ENCODE measurements at places on chromosomes 3 and 15.

DNA sequence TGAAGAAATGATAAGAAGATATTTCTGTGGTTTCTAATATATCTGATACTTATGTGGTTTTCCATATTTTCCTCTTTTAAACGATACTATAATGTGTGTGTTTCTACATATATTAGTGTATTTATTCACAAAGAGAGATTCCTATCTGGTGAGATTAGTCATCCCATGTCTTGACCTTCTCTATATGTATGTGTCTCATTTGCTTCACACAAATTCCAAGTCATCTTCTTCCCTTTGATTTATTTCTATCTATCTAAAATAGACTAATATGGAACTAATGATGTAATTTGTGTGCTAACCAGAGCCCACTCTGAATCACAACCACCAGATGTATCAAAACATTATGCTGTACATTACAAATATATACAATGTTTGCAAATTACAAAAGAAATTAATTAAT lies 154.7 kb upstream of the KCNMB2 start:
- no peak for DNase-seq

DNA sequence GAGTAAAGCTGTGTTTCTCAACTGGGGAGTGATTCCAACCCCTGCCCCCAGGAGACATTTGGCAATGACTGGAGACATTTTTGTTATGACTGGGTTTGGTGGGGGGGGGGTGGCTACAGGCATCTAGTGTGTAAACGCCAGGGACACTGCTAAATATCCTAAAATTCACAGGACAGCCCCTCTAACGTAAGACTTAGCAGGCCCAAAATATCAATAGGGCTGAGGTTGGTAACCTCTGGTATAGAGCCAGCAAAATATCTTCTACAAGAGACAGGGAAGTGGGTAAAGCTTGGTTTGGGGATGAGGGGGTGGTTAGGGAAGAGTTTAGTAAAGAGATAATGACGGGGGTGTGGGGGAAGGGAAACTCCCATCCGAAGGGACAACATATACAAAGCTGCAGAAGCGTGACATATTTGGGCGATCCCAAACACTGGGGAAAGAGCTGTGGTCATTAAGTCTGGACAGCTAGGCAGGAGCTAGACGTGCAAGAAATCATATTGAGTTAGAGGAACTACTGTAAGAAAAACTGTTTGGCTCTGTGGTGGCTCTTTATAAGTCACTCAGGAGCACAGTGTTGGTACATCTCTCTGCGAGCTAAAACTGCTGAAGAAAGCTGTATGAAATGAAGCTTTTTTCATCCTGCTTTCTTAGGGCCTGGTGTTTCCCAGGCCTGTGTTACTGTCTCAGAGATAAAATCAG lies 697 bp upstream of the TRIM69 start:
- no peak for DNase-seq

GRCh38 chr15:48582452-48583247 lies 62.9 kb downstream of the FBN1 start:
- no peak for DNase-seq

DNA sequence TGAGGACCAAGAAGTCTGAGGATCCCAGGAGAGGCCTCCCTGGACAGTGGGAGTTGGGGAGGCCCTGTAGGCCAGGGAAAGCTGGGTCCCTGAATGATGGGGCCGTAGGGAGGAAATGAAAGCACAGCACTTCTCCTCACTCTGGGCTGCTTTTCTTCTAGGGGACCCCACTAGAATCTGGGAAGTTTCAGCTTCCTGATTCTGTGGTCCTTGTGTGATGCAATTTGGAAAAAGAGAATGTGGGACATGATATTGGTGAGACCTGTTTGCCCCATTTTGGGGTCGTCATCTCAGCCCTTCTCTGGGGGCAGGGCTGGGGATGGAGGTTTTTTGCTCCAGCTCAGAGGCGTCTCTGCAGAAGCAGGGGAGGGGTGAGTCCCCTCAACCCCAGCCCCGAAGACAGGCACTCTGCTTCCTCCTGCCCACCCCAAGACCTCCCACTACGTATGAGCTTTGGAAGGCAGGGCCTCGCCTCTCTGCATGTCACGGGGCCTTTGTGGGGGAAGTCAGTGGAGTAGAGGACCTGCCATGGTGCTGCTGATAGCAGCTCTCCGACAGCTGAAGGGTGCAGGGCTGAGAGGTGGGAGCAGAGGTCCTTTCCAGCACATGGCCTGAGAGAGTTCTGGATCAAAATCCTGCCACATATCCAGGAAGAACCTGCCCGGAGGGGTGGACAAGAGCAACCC lies 1.5 kb upstream of the SNX22 start:
- DNase-seq: no peak

DNA sequence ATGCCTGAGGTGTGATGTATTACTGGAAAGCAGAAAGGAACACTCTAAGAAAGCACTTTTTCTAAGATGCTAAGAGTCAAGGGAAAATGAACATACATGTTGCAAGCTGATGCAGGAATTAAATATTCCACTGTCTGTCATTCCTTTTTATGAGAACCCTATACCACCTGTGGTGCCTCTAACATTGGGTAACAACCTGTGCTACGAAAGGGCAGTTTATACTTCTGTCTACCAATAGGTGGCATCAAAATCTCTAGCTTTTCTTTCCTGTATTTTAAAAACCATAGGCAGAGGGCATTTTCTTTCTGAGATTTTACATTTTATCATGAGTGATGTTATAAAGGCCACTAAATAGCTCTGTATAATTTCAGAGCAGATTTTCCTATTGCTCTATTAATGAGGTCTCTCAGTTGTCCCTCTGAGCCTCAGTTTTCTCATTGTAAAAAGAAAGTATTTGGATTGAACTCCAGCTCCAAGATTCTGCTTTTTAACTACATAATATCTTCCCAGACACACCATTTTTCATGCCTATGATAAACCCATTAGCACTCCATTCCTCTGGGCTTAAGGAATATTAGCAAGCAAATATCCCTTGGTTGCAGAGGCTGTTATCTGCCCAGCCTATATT lies 3.5 kb upstream of the CPNE4 start:
- DNase-seq: no peak

- DNase-seq: no peak
Observed at GRCh38 chr3:98290916-98291315, 8.6 kb downstream of the OR5H2 start.

DNA sequence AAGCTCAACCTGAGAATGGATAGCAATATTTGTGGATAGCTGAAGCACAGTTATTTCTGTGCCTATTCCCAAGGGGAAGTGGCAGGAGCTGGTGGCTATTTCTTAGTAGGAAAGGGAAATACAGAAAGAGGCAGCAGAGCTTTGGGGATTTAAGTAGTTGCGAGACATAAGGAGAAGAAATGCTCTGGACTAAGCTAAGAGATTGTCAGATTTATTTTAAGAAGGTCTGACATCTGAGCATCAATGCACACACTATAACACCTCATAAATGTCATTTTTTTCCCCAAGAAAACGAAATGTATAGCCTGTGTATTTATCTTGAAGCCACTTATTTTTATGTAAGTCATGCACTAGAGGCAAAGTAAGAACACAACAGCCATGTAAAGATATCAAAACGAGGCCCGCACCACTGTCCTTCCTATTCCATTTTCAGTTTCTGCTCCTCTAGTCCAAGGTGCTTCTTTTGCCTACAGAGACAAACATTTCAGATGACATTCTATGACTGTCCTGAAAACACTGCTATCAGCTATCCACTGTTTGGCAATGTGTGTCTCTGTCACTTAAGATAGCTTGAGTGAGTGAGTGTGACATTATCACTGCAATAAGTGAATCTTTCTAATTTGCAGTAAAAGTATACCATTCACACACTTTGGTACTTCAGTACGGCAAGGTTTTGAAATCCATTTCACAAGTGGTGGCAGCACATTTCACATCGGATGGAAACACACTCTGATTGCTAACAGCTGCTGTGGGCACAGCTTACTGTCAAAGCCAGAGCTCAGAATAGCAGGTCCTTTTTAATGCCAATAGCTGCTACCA lies 62.7 kb upstream of the ICE2 start:
- no peak for DNase-seq

DNA sequence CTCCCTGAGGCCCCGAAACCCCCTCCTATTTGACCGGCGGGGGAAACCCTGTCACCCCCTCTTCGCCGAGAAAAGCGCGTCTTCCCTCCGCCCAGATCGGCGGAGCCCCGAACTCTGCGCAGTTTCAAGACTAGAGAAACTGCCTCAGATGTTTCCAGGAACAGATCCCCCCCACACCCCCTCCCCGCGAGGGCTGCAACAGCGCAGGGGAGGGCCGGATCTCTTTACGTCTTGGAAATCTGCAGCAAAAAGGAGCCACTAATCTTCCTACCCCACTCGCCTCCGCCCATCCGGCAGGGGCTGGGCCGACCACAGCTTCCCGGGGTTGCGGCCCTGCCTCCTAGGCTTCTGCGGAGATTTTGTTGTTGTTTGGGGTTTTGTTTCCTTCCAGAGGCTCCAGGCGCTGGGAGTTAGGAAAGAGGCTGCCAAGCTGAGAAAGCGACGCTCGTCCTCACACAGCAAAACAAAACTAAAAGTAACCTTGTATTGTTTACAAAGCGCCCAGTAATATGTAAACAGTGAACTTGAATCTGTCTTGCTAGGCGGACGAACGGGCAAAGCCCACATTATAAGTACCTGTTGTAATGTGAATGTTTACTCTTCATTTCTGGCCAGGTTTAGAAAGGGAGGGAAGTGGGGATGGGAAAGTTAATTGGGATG lies 2.2 kb downstream of the FOXB1 start:
- DNase-seq: peak; percentile 70

GRCh38 chr3:189754356-189754755 lies 123.2 kb downstream of the TP63 start:
- no peak for DNase-seq

GRCh38 chr3:59517388-59517787 lies 467.6 kb upstream of the CFAP20DC start:
- no peak for DNase-seq

- DNase-seq: no peak
Observed at GRCh38 chr3:117990627-117991026, 1044.0 kb downstream of the IGSF11 start.

DNA sequence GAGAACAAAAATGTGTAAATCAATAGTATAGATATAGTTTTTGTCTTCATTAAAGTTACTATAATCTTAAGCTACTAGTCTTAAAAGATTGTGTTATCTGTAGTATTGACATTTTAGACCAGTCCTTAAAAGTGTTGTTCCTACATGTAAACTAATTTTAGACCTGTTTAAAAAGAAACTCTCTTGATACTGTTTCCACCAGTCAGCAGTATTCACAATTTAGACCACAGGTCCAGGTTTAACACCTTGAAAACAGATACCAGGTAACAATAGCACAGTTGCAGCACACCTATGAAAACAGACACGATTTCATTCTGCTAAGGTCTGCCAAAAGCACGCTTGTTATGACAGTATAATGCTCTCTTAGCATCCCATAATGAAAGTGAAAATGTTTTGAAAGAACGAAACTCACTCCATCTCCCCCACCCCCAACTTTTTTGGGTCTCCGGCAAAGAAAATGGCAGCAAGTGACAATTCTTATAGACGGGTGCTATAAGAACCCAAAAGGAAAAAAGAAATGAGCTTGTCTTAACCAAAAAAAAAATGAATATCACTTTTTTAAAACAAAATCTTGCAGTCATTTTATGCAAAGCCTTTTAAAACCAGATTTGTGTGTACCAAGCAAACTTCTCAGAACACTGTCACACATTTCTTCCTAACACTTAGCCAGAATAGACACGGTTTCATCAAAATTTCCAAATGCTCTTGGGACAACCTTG lies 1.6 kb downstream of the EIF4E3 start:
- DNase-seq: peak; percentile 69

DNA sequence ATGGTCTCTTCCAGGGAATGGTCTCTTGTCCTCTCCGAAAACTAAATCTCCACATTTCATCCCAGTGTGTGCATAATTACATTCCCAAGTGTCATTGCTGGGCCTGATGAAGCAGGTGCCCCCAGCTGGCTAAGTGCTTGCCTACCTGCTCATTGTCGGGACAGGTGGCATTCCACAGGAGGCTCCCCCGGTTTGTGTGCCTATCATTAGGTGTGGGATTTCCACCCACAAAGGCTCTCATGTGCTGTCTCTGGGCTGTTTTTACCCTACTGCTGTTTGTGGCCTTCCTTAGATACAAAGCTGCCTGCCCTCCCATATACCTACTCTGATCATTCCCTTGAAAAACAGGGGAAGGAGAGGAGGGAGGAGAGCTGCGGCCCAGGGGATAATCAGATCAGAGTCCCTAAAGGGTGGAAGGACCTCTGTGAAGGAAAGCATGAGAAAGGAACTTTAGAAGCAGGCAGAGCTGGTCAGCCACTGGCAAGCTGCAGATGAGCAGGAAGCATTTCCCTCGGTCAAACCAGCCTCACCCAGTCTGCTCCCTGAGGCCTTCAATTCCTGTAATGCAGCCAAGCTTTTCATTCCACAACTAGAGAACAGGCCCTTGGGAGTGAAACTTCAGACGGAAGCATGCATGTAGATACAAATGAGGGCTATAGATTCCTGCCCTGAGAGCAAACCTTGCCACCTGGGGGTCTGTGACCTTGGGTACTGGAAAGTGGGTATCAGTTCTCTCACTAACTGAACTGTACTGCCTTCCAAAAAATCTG lies 60.7 kb upstream of the HEG1 start:
- no peak for DNase-seq

GRCh38 chr3:39707314-39707909 lies 102.0 kb upstream of the MYRIP start:
- no peak for DNase-seq

DNA sequence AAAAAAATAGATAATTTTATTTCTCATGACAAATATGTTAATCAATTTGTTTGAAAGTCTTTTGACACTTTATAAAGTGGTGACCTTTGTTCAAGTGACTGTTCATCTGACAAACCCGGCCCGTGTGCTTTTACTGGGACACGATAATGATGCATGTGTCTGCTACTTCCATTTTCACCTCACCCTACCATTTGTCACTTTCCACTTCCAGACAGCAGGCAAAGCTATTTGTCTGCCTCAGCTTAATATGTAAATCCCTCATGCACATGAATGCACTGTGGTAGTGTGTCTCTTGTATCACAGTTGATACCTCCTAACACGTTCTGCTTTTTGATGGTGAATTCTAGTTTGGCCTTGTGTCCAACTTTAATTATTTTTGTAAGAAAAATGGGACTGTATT lies 204.3 kb downstream of the BBX start:
- DNase-seq: no peak

GRCh38 chr3:181017690-181018089 lies 28.2 kb upstream of the DNAJC19 start:
- no peak for DNase-seq

- no peak for DNase-seq
Observed at GRCh38 chr3:136544532-136544931, 207.6 kb downstream of the STAG1 start.

DNA sequence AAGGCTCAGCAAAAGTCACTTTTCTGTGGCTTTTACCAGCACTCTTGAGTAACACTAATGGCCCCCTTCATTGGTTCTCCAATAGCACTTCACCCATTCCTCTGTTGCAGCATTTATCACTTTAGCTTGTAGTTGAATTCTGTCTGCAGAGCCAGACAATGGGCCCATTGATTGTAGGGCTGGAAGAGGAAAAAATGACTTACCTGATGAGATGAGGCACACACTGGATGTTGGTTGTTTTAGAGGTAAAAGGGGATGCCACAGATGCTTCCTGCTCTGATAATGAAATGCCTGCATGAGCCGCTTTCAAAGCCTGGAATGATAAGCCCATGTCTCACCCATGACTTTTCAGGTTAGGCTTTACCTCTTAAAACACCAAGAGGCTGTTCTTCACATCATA lies 64.3 kb downstream of the PLAAT1 start:
- DNase-seq: no peak
